ENCODE measurements at places on chromosomes 2 and 18. TPM values are rescaled to one million over a fixed set of nuclear protein-coding genes. Genes with fewer than 3 reads are reported as not detected.

The KDM3A gene
- total RNA-seq = 31.0 TPM

The LYPD6 gene
- 1.3 TPM for total RNA-seq

The CCDC141 gene
- 0.10 TPM for total RNA-seq

The CWC22 gene
- total RNA-seq = 14.0 TPM

The TMEM247 gene
- not detected for total RNA-seq

The FAM237A gene
- total RNA-seq = not detected
